D721Med (cell line): ENCODE measurements at places on chromosomes 7 and 10.
A peak's percentile ranks its signal among the peaks of the same experiment; 100 is the strongest.

GRCh38 chr7:110001254-110001938, 1089.5 kb upstream of the LRRN3 start:
- DNase-seq: no peak

DNA sequence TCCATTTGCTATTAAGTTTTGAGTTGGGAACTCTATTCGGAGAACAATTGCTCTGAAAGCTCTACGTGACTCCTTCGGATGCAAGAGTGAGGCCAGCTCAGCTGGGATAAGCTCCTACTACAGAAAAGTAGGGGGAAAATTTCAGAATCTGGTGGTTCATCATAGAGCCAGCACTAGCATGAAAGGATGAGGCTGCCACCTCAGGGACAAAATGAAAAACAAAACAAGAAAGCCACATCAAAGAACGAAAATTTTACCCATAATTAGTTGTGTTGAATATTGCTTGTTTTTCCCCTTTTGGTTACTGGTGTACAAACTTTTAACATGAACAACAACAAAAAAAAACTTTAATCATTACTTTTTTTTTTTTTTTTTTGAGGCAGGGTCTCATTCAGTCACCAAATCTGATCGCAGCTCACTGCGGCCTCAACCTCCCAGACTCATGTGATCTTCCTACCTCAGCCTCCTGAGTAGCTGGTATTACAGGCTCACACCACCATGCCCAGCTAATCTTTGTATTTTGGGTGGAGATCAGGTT, 39.7 kb upstream of the NFE2L3 start:
- DNase-seq: no peak

- no peak for DNase-seq
Observed at GRCh38 chr7:98771519-98771918, 98.3 kb downstream of the TMEM130 start.

GRCh38 chr10:79405995-79406515, 39.4 kb downstream of the ZCCHC24 start:
- no peak for DNase-seq

GRCh38 chr10:82680608-82681007, 805.6 kb downstream of the NRG3 start:
- no peak for DNase-seq

DNA sequence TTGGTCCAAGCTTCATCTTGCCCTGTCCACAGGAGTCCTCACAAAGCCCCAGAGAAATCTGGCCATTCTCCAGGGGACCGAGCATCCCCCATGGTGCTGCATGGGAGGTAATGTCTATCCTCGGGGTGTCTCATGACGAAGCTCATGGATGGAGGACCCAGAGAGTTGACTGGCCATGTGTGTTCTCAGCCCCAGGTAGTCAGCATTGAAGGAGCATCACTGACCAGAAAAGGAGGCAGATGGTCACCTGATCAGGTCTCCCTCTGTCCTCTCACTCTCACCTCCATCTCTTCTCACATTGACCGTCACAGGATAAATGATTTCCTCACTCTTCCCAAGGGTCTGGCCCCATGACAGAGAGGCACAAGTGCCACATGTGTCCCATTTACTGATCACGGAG, 33.4 kb upstream of the GDF10 start:
- no peak for DNase-seq

DNA sequence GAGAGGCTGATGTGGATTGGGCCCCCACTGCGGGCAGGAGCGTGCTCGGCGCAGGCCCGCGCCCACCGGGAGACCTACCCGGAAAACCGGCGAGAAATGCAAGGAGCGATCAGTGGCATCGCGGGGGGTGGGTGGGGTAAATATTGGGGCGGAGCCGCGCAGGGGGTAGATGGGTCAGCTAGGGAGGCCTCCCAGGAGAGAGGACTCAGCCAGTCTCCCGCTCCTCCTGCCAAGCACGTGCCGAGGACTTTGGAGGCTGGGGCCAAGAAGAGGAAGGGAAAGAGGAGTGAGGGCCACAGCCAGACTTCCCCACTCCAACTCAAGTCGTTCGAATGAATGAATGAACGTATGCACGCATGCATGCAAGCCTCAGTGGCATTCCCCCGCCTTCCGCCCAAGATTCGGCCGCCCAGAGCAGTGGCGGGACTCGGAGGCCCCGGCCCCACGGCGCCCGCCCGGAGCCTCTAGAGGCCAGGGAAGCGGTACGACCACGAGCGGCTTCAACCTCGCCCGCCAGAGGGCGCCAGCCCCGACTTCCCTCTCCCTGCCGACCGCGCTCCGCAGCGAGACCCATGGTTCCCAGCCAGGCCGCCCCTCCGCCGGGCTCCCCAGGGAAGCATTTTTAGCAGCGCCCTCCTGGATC, 3.6 kb downstream of the NPM3 start:
- DNase-seq: peak; percentile 94

DNA sequence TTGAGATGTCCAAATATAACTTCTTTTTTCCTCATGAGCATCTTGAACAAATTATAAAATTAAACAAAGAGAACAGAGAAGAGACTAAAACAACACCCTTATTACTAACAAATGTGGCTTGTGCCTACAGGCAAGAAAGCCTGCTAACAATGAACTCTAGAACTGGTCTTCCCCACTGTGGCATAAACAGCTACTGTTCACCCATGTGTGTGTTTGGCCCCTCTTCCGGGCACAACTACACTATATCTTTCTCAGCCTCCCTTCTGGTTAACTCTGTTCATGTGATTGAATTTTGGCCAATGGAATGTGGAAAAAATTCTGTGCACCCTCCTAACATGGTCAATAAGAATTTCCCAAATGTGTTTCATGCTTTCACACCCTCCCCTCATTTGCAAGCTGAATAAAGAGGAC, 117.0 kb downstream of the KBTBD2 start:
- no peak for DNase-seq

DNA sequence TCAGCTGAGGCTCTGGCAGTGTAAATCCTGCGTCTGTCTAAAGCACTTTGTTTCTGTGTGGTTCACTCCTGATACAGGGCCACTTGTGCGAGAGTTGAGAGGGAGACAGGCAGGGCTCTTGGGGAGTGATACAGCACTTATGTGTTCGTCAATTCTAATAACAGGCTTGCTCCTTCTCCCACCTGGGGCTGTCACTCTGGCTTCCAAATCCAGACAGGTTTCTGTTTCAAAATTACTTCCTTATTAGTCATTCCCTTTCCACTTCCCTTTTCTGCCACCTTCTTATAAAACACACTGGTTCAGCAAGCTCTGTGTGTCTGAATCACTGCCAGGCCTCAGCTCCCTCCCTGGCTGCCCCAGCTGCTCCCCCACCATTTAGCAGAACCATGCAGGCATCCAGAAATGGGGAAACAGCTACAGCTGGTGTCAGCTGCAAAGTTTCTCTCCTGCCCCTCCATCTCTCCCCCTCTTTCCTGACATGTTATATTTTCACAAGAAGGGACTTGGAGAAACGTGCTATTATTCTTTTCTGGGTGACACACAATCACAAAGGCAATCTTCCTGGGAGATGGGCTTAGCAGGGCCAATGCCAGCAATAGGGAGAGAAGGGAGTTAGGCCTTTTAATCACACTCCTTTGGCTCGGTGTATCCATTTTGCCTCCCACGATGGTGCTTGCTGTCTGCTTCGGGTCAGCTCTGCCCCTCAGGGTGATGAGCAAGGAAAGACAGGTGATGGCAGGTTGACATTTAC, 58.4 kb upstream of the ZNRF2 start:
- no peak for DNase-seq

GRCh38 chr10:80427541-80427940, 19.2 kb downstream of the PRXL2A start:
- DNase-seq: no peak

- no peak for DNase-seq
Observed at GRCh38 chr7:48299580-48300169, 128.4 kb downstream of the ABCA13 start.

DNA sequence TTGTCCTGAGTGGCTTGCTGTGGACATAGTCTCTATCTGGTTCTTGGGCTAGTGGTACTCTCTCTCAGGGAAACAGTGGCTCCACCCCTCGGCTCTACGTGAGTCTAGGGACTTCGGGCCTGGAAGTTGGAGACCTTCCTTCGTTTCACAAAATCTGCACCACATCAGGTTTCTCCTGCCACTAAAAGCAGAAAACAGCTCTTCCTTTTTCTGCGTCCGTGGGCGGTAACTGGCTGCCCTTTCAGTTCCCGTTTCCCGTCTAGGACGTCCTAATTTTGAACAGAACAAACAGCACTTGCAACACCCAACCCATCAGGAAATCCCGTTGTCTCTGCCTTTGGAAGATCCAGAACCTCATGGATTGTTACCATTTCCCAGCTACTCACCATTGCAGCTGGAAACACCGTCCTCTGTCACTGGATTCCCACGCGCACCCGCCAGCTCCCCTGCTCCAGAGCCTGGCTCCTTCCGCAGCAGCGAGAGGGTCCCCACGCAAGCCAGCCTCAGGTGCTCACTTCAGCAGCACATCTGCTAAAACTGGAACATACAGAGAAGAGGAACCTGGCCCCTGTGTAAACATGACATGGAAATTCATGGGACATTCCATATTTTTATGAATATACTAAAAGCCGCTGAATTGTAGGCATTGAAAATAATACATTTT, 311.4 kb upstream of the AKR1E2 start:
- no peak for DNase-seq

DNA sequence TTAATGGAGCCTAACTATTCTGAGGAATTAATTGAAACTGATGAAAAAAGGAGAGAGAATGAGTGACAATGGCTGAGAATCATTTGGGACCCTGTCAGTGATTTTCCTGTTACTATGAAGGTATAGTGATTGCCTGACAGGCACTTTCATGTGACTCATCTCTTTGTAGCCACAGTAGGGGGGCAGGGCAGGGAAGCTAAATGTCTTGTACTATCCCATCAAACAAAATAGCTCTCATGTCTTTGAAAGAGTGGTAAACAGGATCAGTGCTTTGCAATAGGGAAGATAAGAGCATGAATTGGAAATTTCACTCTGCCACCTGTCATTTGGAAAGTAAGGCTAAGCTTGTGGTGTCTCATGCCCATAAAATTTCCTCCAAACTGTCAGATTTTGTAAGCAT, 94.5 kb upstream of the GSDME start:
- no peak for DNase-seq

DNA sequence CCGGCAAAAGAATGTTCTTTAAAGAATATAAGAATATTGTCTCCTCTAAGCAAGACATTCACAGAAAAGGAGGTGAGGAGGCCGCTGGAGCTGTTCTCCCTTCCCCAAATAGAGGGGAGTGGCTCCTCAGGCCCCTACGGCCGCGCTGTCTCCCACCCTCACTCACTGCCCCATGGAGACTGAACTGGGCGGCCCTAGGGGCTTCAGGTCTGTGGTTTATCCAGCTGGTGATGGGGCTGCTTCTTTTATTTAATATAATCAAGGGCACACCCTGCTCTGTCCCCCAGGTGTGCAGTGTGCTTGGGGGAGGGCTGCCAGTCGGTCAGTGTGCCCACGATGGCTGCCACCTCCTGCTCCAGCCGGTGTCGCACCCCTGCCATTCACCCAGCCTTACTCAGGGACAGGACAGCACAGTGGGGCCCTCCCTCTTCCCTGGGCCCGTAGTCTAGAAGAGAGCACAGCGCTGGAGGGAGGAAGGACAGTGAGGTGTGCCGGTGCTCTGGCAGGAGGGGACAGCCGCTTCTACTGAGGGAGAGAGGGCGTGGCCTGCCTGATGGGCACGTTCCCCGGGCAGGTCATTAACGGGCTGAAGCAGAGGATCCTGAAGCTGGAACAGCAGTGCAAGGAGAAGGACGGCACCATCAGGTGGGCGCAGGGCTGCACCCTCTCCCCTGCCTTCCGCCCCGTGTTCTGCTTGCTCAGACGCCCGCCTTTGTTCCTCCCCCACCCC, 23.4 kb downstream of the IQCE start:
- DNase-seq: no peak

GRCh38 chr7:73742753-73743641, 4.4 kb upstream of the ABHD11 start:
- peak; percentile 63 for DNase-seq

- no peak for DNase-seq
Observed at GRCh38 chr10:84256510-84257342, 11.9 kb downstream of the RGR start.

GRCh38 chr7:4840079-4840501, 21.7 kb downstream of the PAPOLB start:
- no peak for DNase-seq

- DNase-seq: no peak
Observed at GRCh38 chr10:117159390-117159789, 21.3 kb upstream of the VAX1 start.

GRCh38 chr7:37758501-37759045, 75.0 kb downstream of the GPR141 start:
- no peak for DNase-seq

GRCh38 chr7:5670183-5670935, 111.1 kb downstream of the RNF216 start:
- DNase-seq: no peak

DNA sequence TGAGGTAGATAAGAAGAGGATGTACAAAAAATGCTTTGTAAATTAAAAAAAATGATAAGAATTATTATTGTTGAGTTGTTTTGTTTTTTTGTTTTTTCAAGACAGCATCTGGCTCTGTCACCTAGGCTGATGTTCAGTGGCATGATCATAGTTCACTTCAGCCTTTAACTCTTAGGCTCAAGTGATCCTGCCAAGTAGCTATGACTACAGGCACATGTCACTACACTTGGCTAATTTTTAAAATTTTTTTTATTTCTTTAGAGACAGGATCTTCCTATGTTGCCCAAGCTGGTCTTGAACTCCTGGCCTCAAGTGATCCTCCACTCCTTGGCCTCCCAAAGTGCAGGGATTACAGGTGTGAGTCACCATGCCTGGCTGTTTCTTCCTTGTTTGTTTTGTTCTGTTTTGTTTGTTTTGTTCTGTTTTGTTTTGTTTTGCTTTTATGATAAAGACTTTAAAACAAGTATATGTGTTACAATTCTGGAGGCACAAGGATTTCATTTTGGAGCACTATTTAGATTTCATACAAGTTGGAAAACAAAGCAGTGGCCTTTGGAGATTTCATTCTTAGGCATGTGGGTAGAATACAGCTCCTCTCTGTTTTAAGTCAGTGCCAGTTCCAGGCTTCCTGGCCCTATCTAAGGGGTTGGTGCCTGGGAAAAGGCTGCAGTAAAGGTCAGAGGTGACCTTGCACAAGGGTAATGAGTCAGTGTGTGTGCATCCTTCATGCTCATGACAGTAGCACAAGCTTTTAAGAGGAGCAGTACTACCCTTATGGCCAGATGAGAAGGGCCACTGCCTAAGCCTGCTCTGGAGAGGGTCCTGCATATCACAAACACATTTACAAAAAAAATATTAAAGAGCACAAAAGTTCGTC, 17.9 kb downstream of the FGFBP3 start:
- no peak for DNase-seq

DNA sequence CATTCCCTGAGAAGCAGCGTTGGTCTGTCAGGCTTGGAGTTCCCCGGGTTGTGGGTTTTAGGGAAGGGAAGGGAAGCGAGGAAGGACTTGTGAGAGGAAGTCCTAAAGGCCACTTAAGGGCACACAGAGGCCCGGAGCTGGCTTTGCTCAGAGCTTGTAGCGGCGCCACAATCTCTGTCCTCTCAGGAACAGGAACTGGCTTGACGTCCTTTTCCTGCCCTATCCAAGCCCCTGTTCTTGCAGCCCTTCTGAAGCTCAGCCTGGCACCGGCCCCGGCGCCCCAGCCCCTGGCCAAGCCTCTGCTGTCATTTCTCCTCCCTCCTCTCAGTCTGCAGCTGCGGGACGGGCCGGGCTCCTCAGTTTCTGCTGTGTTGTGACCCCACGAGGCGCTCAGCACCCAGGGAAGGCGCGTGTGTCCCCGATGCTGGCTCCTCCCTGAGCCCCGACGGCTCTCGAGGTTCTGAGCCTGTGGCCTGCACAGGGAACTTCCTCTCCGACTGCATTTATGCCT, at the start of gene GIMAP8:
Gene GIMAP8 (plus strand): TSS at position 140 of the 511 bp plus-strand sequence. CDS start 16,069 bp downstream, outside the sequence.
- no peak for DNase-seq

- no peak for DNase-seq
Observed at GRCh38 chr7:107838816-107839565, 36.0 kb upstream of the SLC26A3 start.

- DNase-seq: no peak
Observed at GRCh38 chr10:81116201-81116600, 578.5 kb downstream of the SH2D4B start.
